ENCODE measurements at places on chromosomes 13 and 19.

DNA sequence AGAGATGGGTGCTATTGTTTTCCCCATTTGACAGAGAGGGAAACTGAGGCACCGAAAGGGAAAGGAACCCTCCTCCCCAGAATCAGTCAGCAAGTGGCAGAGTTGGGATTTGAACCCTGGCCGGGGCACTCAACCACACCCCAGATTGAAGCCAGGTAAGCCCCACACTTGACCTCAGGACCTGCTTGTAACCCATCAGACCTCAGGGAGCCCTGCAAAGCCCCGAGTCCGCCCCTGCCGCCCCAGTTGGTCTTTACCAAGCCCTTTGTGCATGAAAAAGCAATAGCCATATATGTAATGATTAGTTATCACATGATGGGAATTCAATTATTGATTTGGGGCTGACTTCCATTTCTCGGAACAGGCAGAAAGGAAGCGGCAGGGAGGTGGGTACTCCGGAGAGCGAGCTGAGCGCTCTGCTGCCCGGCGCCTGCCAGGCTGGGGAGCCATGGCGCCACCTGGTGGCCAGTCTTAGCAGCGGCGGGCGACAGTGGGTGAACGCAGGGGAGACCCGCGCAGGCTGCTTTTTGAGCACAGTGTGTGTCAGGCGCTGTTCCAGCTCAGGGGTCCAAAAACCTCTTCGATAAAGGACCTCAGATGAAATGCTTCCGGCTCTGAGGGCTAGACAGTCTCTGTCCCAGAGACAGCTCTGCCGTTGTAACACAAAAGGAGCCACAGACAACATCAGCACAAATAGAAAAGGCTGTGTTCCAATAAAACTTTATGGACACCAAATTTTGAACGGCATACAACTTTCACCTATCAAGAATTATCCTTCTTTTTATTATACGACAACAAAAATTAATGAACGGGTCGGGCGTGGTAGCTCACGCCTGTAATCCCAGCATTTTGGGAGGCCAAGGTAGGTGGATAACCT, 82.9 kb upstream of the CACNA1A start:
- DNase-seq = peak; percentile 78

DNA sequence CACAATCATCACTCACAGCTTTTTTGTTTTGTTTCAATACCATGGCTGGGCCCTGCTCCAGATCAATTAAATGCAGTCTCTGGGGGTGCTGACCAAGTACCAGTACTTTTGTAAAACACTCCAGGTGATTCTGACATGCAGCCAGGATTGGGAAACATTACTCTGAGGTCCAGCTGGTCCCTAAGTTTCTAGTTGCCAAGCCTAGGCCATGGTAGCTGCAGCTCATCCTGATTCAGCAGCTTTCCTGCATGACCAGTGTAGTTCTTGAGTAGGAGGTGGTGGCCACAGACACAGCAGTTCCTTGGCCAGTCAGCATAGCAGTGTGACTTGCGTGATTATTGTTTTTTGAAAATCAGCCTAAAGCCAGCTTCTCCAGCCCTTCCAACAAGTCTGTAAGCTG, 859.1 kb downstream of the DIAPH3 start:
- no peak for DNase-seq

DNA sequence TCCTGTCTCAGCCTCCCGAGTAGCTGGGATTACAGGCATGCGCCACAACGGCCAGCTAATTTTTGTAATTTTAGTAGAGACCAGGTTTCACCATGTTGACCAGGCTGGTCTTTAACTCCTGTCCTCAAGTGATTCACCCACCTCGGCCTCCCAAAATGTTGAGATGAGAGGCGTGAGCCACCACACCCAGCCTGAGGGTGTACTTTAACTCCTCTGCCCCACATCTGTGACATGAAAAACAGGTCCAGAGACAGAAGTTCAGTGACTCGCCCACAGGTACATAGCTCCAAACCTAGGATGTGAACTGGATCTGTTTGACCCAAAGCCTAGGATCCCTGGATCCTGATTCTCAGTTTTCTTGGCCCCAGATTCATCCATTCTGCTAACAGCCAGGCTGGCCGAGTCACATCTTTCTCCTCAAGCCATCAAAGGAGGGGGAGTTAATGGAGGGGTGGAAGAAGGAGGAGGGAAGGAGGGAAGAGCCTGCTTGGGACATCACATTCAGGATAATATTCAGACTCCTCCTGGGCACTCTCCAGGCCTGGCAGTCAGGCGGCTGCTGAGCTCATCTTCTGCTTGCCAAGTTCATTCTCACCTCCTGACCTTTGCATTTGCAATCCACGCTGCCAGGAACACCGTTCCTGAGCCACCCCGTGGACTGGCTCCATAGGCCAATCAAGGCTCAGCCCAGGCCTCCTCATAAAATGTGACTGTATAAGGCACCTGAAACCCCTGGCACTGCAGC, 3.1 kb downstream of the SPC24 start:
- no peak for DNase-seq

- no peak for DNase-seq
These were observed 7.2 kb downstream of the CARS2 start for GRCh38 chr13:110698689-110699088.

DNA sequence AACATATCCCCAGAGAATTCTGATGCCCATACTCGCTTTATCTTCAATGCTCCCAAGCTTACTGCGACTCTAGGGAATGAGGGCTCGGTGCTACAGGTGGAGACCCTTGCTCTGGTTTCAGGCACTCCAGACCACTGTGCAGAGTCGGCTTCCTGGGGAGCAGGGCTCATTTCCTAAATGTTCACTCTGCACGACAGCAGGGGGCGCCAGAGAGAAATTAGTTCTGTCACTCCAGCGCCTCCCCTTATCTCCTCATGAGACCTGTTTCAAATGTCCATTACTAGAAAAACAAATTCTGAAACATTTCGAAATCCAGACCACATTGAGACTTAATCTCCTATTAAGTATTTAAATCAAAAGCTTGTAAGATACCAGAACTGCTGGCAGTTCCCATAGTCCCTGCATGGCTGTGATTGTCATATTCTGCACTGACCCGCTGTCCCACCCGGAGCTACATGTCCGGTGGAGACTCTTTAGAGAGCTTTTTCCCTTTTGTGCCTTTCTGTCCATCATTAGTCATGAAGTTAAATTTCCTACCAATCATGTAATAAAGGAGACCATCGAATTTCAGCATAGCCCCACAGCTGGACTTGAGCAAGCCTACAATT, 22.4 kb downstream of the EPSTI1 start:
- peak; percentile 65 for DNase-seq

DNA sequence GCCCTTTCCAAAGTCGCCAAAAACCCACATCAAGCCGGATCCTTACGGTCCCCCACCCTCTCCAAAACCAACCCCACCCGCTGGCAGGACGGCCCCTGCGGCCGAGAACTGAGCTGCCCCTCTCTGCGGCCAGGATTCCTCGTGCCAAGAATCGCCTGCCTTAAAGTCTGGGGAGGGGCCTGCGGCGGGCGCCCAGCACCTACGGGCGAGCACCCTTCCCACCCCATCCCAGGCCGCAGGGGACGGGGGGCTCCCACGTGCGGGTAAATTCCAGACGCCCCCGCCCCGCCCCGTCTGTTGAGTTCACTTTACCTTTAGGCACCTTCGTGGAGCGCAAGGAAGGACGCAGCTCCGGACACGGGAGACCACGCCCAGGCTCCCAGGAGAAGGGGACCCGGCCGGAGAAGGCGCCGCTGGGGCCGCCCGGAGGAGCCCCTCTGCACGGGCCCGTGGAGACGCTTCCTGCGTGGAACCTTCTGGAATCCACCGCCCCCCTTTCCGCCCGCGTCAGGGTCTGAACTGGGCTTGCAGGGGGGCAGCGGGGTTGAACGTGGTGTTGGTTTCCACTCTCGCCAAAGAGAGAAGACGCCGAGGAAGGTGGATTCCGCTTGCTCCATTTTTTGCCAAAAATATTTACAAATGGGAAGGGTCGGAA, 22.8 kb downstream of the ONECUT3 start:
- no peak for DNase-seq

- no peak for DNase-seq
These were observed 176.2 kb downstream of the URI1 start for GRCh38 chr19:30118221-30118620.

- no peak for DNase-seq
These were observed 2.5 kb downstream of the RPS19 start for GRCh38 chr19:41862445-41862986.

GRCh38 chr19:35445826-35446593, 2.0 kb upstream of the FFAR2 start:
- no peak for DNase-seq

DNA sequence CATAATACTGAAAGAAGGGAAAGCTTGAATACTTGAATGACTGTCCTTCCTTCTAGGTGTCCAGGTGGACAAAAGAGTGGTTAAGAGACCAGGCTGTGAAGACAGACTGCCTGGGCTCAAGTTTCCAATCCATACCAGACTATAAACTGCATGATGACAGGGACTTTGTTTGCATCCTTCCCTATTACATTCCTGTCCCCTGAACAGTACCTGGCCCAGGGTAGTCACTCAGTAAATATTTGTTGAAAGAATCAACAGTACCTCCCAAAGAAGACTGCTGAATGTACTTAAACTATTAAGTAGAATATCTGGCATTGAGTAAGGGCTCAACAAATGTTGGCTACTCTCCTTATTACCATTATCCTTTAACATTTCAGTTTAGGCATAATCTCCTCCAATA, 29.7 kb downstream of the MIPEP start:
- DNase-seq = no peak

DNA sequence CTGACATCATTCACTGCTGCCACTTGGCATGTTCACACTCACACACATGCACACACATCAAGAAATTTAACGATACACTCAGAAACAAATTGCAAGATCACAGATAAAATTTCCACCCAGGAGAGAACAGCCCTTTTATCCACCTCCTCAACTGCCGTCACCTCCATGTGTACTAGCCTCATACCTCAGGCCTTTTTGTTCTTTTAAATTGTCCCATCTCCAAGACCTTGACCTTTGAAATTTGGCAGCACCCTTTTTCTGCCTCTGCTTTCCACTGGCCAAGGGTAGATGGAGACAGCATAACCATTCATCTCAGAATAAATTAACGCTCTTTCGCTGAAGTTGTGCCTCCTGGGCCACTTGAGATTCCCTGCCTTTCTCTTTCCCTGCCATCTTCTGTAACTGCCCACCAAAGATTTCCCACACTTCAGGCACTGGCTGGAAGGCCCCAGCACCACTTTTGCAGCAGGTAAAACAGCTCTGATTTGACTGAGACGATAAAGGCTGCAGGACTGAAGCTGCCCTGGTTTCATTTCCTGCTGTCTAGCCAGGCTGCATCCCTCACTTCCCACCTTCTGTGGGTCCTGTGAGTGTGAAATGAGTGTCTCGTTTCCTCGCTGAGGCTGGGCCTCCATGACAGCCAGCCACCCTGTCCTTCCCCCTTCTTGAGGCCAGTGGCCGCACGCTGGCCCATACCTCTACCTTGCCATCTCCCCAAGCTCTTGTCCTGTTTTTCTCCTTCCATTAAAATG, 39.3 kb downstream of the MBNL2 start:
- DNase-seq = no peak

- DNase-seq = no peak
These were observed 126.9 kb downstream of the SIPA1L3 start for GRCh38 chr19:38033658-38034491.

GRCh38 chr13:39965309-39965708, 309.8 kb downstream of the COG6 start:
- no peak for DNase-seq

- DNase-seq = no peak
These were observed 7.3 kb upstream of the CYP2A7 start for GRCh38 chr19:40889366-40889765.

GRCh38 chr13:31029102-31029501, 96.6 kb downstream of the TEX26 start:
- DNase-seq = peak; percentile 18

DNA sequence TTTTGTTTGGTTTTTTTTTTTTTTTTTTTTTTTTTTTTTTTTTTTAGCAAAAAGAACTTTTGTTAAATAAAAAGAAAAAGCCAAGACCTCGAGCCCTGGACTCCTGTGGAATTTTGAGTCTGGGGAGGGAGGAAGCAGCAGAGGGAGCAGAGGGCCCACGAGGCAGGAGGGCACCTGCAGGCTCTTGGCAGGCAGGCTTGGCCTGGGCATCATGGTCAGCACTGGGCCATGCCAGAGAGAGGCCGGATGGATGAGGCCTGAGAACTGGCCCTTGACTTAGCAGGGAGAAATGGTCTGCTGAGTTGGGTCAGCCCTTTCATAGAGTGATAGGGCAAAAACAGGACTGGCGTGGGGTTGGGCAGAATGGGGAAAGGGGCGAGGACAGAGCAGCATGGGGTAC, 100.4 kb downstream of the GPR12 start:
- DNase-seq = no peak

- no peak for DNase-seq
These were observed 7.3 kb downstream of the ELOF1 start for GRCh38 chr19:11551603-11552235.

DNA sequence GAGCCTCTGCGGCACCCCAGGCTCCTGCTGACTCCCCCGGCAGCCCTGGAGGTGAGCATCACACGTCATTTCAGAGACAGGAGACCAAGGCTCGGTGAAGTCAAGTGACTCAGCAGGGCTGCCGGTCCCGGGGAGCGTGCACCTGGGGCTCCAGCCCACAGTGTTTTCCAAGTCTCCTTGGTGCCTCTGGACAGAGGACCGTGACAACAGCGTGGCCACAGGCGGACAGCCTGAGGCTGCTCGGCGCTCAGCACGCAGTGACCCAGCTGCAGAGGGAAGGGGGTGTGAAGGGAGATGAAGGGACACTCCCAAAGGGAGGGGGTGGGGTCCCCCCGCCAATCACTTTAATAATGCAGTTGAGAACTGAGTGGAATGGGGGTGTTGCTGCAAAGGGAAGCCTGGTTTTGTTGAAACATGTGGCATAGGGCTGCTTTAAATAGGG, 17.5 kb upstream of the ASPDH start:
- no peak for DNase-seq

- DNase-seq = no peak
These were observed at the start of gene CPB2 for GRCh38 chr13:46104868-46105267. Gene CPB2 (minus strand): TSS chr13:46105033. CDS start chr13:46105009, 24 bp downstream.

DNA sequence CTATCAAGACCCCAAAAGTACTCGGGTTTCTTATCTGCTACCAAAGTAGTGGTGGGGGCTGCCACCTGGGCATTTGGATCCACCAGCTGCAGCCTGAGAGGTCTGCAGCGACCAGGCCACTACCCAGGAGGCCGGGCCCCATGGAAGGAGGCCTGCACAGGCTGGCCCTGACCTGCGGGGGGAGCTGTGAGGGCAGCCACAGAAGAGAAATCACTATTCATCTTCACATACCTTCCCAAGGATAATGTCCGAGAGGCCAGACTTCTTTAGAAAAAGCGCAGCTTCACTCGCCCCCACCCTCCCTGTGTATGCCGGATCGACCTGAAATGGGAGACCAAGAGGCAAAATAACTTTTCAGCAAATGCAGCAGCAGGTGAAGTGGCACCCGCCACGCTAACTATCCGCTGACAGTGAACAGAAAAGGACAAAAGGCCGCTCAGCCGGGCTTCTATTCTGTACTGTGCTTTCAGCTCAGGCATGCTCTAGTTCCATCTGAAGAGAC, 30.1 kb downstream of the EPS15L1 start:
- no peak for DNase-seq

DNA sequence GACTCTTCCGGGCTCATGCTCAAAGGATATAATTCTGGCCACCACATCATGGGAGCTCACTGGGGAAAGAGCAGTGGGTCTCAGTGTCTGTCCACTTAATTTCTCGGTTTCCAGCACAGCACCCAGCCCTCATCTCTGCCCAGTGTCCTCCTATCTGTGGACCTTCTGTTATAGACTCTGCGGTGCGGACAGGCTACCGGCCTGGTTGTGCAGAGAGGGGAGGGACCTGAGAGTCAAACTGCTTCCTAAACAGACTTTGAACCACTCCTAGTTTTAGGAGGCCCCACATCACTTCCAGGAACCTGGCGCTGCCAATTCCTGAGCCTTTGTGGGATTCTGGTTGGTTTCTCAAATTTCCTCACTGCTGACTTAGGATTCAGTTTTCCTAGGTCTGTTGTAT, 59.8 kb upstream of the MED4 start:
- DNase-seq = no peak

All from urothelium cell line (cell line).